ENCODE measurements at places on chromosomes 3 and 15.
A peak's percentile ranks its signal among the peaks of the same experiment; 100 is the strongest.

DNA sequence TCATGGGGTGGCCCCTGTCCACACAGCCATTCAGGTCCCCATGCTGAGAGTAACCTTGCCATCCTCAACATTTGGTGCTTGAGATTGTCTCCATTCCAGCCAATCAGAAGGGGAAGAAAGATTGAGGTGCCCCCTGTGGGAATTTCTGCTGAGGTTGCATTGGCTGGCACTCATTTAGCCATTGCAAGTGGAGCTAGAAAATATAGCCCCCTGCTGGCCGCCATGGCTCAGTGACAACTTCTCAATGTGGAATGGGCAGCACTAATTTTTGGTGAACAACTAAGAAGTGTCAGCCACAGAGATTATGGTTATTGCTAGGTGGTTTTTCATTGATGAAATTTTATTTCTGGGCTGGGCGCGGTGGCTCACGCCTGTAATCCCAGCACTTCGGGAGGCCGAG lies 22.0 kb downstream of the COL6A6 start:
- DNase-seq = peak; percentile 48

- DNase-seq = no peak
Measured at GRCh38 chr3:55090746-55091145, 162.9 kb upstream of the LRTM1 start.

DNA sequence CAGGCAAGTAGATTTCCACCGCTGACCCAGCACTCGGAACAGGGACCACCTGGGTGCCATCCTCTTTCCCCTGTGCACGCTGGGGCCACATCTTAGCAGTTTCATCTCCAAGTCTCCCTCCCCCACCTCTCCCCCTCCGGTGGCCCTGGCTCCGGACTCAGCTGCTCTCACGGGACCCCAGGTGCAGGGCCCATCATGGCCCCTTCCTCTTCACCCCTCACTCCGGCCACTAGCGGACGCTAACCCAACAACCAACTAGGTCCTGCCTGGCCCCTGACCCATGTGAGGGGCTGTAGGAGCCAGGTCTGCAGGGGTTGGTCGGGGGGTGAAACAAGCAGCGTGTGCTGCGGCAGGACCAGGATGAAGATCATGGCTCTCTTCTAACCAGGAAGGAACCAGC lies 31.3 kb upstream of the IQSEC1 start:
- no peak for DNase-seq

- no peak for DNase-seq
Measured at GRCh38 chr3:127787071-127787490, 35.2 kb downstream of the MGLL start.

DNA sequence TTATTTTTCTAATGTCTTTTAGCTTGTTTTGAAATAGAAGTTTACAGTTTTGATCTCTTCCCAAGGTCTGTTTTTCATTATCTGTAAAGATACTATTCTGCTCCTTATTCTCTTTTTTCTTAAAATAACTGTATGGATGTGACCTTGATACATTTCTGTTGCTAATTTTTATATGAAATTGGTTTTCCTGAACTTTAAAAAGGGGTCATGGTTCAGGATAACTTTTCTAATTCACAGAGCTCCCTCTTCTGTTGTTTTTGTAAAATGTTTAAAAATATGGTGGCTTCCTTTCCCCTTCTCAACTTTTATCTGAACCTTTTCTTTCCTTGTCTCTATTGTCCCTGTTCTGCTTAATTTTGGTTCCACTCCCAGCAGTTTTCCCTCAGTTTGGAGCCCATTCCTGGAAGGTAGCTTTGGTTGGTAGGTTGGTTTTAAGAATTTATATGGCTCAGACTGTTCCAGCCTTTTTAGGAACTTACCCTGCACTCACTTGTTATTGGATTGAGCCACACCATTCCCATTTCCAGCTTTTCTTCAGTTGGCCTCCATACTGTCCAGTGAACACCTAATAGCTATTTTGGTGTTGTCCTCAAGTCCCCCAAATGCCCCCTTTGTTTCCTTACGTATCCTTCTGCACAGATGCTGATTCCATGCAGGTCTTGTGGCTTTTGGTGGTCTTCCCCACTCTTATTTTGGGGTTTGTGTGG lies 70.3 kb downstream of the SLMAP start:
- DNase-seq = no peak

- DNase-seq = no peak
Measured at GRCh38 chr3:42228796-42229195, 37.2 kb downstream of the CCK start.

DNA sequence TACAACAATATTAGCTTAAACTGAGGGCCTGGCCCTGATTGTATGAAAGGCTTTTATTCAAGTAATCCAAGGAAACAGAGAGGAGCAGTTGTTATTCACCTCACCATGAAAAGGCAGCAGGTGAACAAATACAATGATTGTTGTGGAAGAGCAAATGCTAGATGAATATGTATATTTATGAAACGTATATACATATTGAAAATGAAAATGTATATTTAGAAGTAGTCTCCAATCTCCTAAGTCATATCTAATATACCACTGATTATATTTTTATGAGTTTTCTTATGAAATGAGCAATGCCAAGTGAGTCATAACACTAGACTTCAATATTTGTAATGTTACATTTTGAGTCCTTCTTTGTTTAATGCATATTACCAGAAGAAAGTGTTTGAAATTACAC lies 116.2 kb upstream of the KCNMB2 start:
- peak; percentile 20 for DNase-seq

DNA sequence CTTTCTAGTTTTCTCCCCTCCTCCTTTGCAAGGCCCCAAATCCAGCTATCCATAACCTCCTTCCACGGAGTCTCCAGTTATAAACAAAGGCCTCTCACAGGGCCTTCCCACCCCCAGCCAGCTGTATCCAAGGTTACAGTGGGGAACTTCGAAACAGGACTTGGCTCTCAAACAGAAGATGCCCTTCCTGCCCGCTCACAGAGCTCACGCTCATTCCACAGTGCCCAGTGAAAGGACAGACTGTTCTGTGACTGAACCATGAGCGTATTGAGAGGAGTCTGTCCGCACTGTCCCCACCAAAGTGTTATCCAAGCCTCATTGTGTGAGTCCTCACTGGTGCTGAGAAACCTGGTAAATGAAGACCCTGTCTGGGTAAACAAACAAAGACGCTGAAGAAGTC lies 35.4 kb downstream of the ARHGAP31 start:
- DNase-seq = no peak

- no peak for DNase-seq
Measured at GRCh38 chr3:105459566-105460290, 93.0 kb downstream of the ALCAM start.

DNA sequence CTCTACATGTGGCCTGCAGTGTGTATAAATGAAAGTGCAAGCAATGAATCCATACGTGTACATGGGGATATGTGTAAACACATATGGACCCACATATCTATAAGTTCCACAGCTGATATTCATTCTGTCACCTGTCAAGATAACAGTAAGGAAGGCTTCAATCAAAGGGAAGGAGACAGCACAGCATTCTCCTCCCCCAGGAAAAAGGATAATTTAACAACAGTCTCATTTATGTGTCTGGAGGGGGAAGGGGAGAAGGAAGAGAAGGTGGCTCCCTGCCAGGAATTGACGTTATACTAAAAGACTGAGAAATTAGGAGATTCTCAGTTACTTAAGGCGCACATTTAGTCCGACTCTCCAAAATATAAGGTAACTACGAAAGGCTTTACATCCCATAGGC lies 345.9 kb downstream of the FOXP1 start:
- DNase-seq = no peak

DNA sequence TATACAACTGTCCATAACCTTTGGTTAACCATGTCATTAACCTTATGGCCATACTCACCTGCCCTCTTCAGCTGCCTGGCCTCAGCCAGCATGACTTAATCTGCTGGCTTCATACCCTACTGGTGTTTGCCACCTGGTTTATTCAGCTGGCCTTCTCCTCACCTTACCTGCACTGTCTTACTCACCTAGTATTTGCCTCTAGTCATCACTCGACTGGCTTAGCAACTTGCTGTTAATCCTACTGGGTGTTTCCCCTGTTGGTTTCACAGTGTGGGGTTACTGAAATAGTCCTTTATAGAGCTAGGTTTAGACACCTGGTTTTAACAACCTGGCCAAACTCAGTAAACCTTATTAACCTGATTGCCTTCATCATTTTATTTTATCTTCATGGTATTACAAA lies 96.4 kb downstream of the IL12A start:
- no peak for DNase-seq

GRCh38 chr15:45521596-45522327 lies 793 bp downstream of the SLC30A4 start:
- DNase-seq = peak; percentile 2

GRCh38 chr3:2921903-2922302 lies 188.3 kb downstream of the IL5RA start:
- DNase-seq = no peak

DNA sequence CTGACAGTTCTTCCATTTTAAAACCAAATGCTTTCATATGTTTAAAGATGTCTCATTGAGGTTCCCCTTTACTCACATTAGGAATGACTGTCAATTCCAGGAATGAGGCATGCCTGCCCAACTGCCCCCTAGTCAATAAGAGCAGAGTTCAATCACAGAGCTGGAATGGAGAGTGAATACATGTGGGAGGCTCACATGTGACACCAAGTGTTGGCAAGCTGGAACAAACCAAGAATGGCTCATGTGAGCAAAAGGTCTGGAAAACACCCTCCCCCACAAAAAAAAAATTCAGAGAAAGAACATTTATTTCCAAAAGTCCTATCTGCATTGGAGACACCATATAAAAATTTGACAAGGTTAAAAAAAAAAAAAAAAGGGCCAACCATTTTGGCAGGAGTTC lies 3.7 kb downstream of the PBRM1 start:
- DNase-seq = peak; percentile 81

DNA sequence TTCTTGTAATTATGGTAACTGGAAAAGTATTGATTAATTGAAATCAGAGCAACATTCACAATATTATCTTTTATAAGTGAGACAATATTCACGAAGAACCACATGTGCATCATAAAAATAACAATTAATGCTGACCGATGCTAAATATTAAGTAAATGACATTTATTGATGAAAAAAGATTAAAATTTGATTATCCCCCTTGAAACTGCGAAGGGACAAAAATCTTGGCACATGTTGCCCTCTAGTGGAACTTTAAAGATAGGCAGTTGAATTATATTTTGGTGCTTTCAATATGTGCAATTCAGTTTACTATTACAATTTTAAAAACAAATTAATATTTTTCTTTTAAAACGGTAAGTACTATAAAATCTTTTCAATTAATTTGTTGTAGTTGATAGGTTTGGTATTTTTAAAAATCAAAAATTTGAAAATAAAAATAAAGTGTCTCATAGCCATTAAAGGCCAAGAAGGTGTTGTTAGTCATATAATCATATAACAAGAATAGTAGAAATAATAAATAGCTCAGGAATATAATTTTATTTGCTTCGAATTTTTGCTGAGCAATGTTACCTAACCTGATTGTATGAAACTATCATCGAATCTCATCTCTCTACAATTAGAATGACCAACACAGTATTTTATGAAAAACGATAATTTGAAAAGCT lies 270.2 kb downstream of the ROBO1 start:
- no peak for DNase-seq

GRCh38 chr15:80816936-80817335 lies 37.8 kb downstream of the CEMIP start:
- DNase-seq = no peak

- DNase-seq = no peak
Measured at GRCh38 chr3:40869939-40870338, 329.4 kb upstream of the CTNNB1 start.

GRCh38 chr15:94912760-94913159 lies 681.4 kb downstream of the MCTP2 start:
- no peak for DNase-seq

GRCh38 chr3:47056705-47057104 lies 77.2 kb downstream of the NBEAL2 start:
- peak; percentile 13 for DNase-seq

GRCh38 chr3:4888913-4889846 lies 90.1 kb upstream of the BHLHE40 start:
- DNase-seq = peak; percentile 68

- DNase-seq = peak; percentile 37
Measured at GRCh38 chr15:79981831-79982455, 10.9 kb upstream of the BCL2A1 start.

DNA sequence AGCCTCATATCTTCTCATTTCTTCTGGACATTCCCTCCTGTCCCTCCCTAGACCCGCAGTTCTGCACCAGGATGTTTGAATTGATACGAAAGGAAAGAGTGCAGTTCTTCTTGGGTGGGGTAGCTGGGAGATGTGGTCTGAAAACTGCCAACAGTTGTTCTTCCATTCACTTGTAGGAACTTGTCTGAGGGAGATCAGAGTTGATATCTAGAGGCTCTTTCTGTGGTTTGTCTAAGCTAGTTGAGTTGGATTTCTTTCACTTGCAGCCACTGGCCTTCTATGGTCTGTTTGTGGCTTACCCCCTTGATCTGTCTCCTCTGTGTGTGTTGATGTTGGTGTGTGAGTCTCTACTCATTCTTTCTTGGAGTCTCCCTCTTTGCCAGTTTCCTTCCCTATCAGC lies 42.5 kb upstream of the PIK3CB start:
- no peak for DNase-seq

DNA sequence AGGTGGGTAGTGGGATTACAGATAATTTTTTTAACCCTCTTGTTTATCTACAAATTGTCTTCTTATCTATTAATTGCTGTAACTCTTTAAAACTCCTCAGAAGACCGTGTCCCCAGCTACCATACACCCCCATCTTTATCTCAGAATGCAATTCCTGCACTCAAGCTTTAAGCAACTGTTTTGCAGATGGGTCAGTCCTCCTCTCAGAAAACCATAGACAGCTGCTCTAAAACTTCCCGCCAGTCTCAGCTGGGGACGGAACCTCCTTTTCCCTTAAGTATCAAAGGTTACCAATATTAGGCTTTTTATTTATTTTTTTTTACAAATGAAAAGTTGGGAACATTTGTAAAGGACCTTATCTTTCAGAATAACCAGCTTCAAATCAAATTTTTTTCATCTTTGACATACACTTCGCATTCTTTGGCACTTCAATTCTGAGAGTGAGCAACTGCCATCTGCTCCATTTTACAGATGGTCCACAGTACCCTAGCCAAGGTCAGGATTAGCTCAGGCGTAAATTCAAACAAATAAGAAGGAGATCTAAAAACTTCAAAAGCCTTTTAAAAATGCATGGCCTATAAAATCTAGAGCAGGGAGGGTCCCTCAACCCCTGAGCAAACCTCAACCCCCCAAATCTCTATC lies 1.3 kb downstream of the GATM start:
- no peak for DNase-seq

DNA sequence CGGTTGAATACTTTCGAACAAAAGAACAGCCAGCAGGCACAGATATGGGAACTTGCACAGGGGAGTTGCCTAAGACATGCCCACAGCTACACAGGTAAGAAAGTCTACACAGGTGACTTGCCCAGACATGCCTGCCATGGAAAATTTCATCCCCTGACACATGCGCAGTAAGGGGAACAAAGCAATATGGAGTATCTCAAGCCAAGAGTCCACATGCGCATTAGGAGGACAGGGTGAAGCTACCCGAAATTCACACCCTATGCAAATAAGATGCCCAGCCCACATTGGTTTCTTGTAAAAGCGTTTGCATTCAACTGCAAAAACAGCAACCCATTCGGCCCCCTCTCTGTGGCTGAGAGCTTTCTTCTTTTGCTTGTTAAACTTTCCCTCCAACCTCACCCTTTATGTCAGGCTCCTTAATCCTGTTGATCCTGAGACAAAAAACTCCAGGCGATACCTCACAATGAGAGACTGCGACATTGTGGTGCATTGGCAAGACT lies 49.3 kb upstream of the TRPM1 start:
- no peak for DNase-seq
